MM.1S (cell line): ENCODE measurements at places on chromosomes 7 and 10.

- no peak for DNase-seq
Measured at GRCh38 chr7:5594616-5595544, 171.2 kb upstream of the TNRC18 start.

- no peak for DNase-seq
Measured at GRCh38 chr10:132582137-132582536, 44.5 kb downstream of the INPP5A start.

GRCh38 chr10:63123727-63124362 lies 9.3 kb upstream of the NRBF2 start:
- no peak for DNase-seq

- DNase-seq: no peak
Measured at GRCh38 chr7:95596198-95597063, at the start of gene PDK4. Gene PDK4, minus strand, starts transcription at chr7:95596516. Its CDS starts 223 bp downstream, at chr7:95596293.

GRCh38 chr10:90319188-90319914 lies 538.5 kb downstream of the HTR7 start:
- no peak for DNase-seq

- DNase-seq: no peak
Measured at GRCh38 chr10:2212244-2212834, 475.0 kb upstream of the ADARB2 start.

DNA sequence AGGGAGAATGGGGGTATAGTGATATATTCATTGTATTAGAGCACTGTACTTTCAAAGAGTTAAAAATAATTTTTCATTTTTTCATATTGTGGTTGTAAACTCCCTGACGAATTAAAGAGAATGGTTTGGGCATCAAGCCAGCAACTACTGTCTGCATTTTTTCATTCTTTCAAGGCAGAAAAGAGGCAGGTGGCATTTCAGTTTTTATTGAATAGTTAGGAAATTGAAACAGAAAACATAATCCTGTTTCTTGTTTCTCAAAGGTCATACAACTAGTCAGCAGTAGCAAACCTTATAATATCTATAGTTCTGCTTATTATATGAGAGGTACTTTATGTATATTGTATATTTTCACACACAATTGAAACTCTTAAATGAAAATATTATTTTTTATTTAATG lies 303.9 kb upstream of the KCND2 start:
- peak; percentile 95 for DNase-seq

DNA sequence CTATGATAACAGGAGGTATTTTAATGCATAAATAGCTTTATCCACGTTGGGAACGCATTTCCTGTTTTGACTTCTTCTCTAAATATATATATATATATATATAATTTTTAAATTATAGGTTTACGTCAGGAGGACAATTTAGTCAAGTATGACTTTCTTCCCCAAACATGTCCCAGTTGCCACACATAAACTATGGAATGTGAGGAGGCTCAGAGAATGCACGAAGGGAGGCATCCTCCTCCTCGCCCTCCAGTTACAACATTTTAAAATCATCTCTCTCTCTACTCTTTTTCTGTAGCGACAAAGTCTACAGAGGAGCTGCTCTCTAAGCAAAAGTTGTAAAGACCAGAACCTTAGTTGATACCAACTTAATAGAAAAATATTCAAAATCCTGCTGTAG lies 106.9 kb upstream of the LYZL1 start:
- DNase-seq: no peak

DNA sequence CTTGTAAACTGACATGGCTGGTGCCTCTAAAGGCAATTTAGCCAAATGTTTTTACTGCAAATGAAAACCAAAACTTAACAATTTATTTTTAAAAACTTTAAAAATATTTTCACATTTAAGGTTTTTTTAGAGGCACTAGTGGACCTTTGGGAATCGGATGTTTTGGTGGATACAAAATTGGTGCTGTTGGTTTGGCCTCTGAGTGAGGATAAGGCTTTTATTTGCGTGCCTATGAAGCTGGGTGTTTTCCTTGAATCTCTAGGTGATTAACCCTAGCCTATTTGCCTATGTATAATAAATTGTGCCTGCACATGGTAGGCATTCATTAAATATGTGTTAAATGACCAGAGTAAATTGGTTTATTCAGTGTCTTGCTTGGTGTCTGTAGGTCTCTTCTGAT lies 2.9 kb upstream of the SGCE start:
- DNase-seq: no peak

- no peak for DNase-seq
Measured at GRCh38 chr10:95235676-95236067, 41.6 kb downstream of the ACSM6 start.

DNA sequence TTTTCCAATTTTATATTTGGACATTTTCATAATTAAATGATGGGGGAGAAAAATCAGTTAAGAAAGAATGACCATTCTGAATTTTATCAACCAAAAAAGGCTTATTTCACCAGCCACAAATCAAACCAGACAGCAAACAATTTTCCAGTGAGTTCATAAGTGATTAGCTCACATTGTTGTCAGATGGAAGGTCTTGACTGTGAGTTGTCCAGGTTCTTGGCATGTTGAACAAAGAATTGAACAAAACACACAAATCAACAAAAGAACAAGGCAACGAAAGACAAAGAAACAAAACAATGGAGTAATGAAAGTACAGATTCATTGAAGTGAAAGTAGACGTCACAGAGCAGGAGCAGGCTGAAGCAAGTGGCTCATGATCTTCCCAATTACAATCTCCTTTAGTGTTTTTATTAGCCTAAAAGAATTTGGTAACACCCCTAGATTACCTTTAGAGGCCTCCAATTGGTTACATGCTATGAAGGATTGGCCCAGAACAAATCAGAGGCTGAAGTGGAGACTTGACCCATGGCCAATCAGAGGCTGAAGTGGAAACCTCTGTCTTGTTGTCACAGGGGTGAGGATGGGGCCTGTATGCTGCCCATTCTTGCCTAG lies 248.7 kb downstream of the NEBL start:
- DNase-seq: no peak
